K562 (cell line): ENCODE measurements at places on chromosomes 5 and 9. TPM values are rescaled to one million over a fixed set of nuclear protein-coding genes. Genes with fewer than 3 reads are reported as not detected.

- no peaks in the 10 kb centered on the region for H3K36me3 ChIP-seq
- H3K27ac ChIP-seq = no peak overlapping the region
- no peak overlapping the region for H3K4me3 ChIP-seq
- no peak for DNase-seq
- peaks cover 20% of the 10 kb centered on the region for H3K27me3 ChIP-seq
- no peaks in the 10 kb centered on the region for H3K4me1 ChIP-seq
Measured at GRCh38 chr5:32461441-32462120, 17.0 kb upstream of the ZFR start.

DNA sequence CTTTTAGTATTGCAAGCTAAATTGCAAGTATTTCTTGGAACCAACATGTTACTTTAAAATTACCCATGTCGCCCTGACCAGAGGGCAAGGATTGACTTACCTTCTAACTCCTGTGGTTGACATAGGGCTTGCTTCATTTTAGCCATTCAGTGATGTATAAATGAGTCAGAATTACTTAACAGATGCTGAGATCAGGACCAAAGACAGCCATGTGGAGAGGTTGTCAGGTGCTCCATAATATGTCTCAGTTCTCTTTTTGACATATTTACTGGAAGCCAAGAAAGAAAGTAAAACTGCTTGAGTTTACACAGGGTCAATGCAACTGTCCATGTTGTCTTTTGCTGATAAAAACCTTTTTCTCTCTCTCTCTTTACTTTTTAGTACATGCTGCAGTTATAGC is 33.2 kb downstream of the F2RL2 start:
- H3K4me3 ChIP-seq = no peak overlapping the region
- no peaks in the 10 kb centered on the region for H3K4me1 ChIP-seq
- no peak overlapping the region for H3K27ac ChIP-seq
- no peak for DNase-seq
- no peaks in the 10 kb centered on the region for H3K36me3 ChIP-seq
- H3K27me3 ChIP-seq = no peaks in the 10 kb centered on the region

Gene FAM151B
- 0.22 TPM in 1 of 2 replicates, not detected in the other for total RNA-seq

Gene PAEP
- 0.51 and 0.69 TPM in 2 replicates for total RNA-seq

Gene COL23A1
- 0.09 TPM in 1 of 2 replicates, not detected in the other for total RNA-seq

Gene SPZ1
- not detected in 2 replicates for total RNA-seq

Gene IFNA8
- not detected in 2 replicates for total RNA-seq

Gene PRUNE2
- 0.07 and 0.09 TPM in 2 replicates for total RNA-seq

Gene PCDHGA8
- total RNA-seq = 0.07 and 0.18 TPM in 2 replicates

- no peak overlapping the region for H3K4me3 ChIP-seq
- no peaks in the 10 kb centered on the region for H3K4me1 ChIP-seq
- H3K36me3 ChIP-seq = no peaks in the 10 kb centered on the region
- H3K27ac ChIP-seq = no peak overlapping the region
- no peaks in the 10 kb centered on the region for H3K27me3 ChIP-seq
Measured at GRCh38 chr5:128436749-128437188, 101.3 kb downstream of the FBN2 start.
